Mesenteric fat pad (tissue), 1 donor: ENCODE measurements at places on chromosomes 2 and 18. TPM values are rescaled to one million over a fixed set of nuclear protein-coding genes. Genes with fewer than 3 reads are reported as not detected.
A peak's percentile ranks its signal among the peaks of the same experiment; 100 is the strongest.

- no peak for DNase-seq
Observed at GRCh38 chr2:171524018-171524401, 1.7 kb downstream of the CYBRD1 start.

DNA sequence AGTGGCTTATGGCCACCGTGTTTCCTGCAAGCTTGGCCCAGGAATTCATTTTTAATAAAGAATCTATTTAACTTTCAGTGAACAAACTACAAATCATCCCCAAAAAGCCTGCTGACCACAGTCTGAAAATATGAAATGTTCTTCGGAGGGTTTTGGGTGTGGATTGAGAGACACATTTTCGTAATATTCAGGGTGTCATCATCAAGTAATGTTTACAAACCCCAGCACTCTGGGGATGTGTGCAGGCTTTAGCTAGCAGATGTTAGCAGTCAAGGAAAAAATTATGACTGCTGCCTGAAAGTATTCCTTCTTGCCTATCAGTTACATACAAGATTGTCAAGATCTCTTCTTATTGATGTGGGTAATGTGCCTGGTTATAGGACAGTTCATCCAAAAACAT, 143.9 kb upstream of the FN1 start:
- DNase-seq, result no peak

GRCh38 chr2:201450954-201451291, 335 bp downstream of the TRAK2 start:
- DNase-seq, result no peak

GRCh38 chr2:196448407-196449079, 191.0 kb upstream of the CCDC150 start:
- no peak for DNase-seq

DNA sequence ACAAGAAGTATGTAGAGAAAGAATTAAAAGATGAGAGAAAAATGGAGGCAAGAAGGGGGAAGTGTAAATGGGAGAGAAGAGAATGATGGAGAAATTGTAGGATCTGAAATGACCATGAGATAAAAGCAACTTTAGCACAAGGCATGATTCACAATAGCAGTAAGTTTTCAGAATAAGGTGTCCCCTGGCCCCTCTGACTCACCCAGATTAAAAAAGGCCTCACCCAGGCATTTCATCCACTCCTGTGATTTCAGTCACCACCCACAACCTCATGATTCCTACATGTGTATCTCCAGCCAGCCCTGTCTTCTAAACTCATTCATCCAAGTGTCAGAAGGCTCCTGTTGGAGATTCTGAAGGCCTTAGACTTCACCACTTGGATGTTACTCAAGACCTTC, 56.6 kb downstream of the SP100 start:
- no peak for DNase-seq

GRCh38 chr18:60277855-60278480, 94.6 kb downstream of the MC4R start:
- no peak for DNase-seq

GRCh38 chr18:13377496-13377895, 158.9 kb downstream of the LDLRAD4 start:
- DNase-seq, result no peak

DNA sequence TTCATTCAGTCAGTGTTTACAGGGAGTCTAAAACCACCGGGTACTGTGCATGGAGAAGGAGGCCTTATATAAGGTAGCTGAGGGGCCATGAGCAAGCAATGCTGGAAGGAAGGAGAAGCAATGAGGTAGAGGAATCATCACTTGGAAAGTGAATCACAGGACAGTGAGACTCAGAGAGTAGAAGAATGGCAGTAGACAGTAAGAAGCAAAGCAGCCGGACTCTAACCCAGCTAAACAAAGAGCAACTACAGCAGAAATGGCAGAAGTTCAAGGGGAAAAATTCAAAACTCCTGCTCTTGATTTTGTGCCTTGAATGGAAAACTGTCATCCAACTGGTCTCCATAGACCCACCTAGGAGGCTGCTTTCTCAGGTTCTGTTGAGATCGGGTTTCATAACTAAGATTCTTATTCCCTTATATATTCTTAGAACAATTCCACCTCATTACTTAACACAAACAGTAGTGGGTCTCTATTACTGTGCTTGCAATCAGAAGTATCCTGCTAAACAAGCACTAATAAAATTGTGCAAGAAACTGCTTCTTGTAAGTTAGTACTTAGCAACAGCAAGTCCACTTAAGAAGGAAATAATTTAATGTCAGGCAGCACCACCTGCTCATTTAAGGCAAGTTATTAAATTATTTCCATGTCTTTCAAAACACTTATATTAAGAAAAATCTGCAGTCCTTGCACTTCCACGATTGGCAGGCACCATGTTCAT, 68.0 kb downstream of the RBMS1 start:
- DNase-seq, result no peak

DNA sequence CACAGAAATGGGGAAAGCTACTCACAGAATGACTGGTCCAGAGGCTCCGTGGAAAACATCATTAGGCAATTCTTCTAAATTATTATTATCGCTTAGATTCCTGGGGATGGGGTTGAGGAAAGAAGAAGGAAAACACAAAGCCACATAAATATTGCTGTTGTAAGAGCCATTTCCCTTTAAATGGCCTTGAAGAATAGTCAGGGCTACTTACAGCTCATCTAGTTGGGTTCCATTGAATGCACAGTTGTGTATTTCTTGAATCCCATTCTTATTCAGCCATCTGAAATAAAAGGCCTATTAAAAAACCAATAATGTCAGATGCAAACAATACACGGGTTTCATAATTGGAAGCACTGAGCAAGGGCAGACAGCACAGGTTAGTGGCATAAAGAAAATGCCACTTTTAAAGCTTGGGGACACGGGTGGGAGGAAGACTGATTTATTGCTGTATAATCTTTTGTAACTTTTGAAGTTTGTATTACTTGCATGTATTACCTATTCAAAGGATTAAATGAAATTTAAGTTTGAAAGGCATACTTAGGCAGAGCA, 171.4 kb downstream of the FSHR start:
- no peak for DNase-seq

GRCh38 chr2:3571284-3571683, 3.8 kb upstream of the RPS7 start:
- DNase-seq, result no peak

GRCh38 chr2:41853427-41854191, 194.2 kb upstream of the PKDCC start:
- no peak for DNase-seq

DNA sequence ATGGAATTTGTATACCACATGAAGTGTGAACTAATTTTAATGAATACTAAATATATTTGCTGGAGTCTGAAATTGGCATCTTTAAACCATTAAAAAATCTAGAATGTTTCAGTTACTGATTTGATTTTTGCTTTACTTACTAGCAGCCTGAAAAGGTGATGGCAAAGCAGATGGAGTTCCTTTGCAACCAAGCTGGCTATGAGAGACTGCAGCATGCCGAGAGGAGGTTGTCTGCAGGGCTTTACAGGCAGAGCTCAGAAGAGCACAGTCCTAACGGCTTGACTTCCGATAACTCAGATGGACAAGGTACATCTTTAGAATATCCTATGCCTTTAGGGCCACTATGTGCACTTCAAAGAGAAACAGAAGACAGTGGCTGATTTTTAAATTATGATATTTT, 36.5 kb downstream of the NAB1 start:
- no peak for DNase-seq

DNA sequence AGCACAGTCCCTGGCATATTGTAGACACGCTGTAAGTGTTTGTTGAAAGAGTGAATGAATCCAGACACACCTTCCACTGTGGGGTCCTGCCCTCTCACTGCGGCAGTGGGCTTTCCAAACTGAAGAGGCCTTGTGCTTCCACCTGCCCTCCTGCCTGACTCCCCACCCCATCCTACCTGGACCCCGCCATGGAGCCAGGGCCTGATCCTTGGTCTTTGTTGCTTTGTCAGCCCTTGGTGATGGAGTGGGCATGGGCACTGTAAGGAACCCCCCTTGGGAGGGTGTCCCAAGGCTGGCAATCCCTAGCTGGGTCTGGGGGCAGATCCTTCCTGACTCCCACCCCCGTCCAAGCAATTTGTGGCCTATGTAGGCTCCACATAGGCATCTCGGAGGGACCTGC, 33.1 kb downstream of the KLHL29 start:
- no peak for DNase-seq

GRCh38 chr2:70901227-70902066, 34.3 kb upstream of the ATP6V1B1 start:
- peak; percentile 88 for DNase-seq

GRCh38 chr2:215664847-215665525, 229.1 kb upstream of the FN1 start:
- DNase-seq, result no peak

DNA sequence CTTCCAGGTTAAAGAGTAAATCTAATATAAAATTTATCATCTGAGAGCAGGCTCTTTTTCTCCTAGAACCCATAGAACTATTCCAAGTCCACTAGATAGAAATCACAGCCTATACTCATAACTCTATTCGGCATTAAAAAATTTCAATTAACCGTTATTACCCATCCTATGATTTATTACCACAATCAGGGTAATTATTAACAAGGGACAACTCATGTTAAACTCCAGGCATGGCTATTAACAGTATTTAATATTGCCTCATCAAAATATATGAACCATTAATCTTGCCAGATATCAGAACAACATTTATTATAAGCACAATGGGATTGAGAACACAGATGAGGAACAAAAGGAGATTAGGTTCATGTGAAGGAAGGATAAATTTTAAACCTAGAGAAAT, 136.8 kb upstream of the RIOK3 start:
- DNase-seq, result no peak

GRCh38 chr2:40579247-40579646, 127.4 kb upstream of the SLC8A1 start:
- no peak for DNase-seq

GRCh38 chr2:63700271-63700670, 111.5 kb downstream of the MDH1 start:
- DNase-seq, result no peak

DNA sequence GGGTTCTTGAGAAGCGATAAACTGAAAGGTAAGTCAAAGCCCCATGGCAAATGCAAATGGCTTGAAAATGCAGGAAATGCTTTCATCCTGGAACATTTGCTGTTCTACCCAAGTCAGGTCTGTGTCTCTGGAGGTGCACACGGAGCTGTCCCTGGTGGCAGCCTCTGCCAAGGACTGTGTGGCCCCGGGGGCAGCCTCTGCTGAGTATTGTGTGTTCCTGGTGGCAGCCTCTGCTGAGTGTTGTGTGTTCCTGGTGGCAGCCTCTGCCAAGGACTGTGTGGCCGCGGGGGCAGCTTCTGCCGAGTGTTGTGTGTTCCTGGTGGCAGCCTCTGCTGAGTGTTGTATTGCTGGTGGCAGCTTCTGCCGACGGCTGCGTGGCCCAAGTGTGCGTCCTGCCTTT, 135.6 kb upstream of the ALKAL2 start:
- DNase-seq, result no peak

GRCh38 chr2:29349316-29350030, 234.3 kb downstream of the CLIP4 start:
- no peak for DNase-seq

DNA sequence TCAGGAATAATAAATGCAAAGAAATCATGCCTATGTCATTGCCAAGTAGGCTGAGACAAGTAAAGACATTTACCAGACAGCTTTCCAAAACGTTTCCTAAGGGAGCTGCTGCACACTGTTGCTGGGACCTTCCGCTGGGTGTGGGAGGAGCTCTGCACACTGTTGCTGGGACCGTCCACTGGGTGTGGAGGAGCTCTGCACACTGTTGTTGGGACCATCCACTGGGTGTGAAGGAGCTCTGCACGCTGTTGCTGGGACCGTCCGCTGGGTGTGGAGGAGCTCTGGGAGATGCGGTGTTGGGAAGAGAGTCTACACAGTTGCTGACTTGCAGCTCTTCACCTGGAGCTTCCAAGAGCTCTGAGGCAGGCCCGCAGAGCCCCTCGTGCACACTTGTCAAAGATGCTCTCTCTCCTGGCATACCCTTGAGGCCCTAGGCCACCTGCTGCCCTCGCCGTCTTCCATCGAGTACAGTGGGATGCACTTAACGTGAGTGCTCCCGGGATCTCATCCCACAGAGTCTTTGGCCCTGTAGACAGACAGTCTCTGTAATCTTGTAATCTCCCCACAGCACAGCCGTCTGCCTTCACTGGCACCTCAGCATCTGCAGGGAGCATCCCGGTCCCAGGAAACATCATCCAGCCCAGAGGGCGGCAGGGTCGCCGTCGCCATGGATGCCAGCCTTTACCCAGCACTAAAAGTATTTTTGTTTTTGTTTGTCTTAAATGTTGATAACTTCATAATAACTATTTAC, 51.4 kb downstream of the TRAPPC12 start:
- peak; percentile 81 for DNase-seq

DNA sequence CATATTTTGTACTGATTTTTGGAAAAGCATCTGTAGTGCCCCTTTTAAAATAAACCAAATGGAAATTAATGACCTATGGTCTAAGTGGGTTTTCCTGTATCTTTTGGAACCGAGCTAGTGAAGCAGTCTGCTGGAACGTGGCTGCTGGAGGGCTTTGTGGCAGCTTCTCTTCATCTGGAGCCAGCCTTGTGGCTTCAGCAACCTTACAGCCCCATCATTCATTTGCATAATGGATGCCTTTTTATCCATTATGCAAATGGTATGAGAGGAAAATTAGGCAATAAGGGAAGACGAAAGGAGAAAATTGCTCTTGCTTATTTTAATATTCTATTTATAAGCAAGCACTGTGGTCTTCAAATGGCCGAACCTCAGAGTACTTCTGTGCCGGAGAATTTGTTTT, 421.0 kb downstream of the PARD3B start:
- no peak for DNase-seq

DNA sequence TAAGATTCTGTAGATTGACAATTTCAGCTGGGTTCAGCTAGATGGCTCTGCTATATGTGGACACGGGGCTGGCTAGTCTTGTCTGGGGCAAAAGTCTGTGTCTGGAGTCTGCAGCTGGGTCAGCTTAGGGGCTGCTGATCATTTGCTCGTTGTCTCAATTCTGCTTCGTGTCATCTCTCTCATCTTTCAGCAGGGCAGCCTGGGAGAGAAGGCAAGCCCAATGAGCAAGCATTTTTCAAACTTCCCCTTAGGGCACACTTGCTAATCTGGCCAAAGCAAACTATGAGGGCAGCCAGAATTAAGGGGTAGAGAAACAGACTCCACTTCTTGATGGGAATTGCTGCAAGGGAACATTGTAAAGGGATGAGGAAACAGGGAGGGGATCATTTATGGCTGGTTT, 462.6 kb downstream of the SLC4A3 start:
- DNase-seq, result no peak

GRCh38 chr2:137888845-137889244, 75.4 kb upstream of the HNMT start:
- DNase-seq, result no peak

- no peak for DNase-seq
Observed at GRCh38 chr2:234512884-234513669, 16.2 kb upstream of the ARL4C start.

GRCh38 chr2:157785866-157786662, 90.1 kb downstream of the ACVR1 start:
- DNase-seq, result no peak

GRCh38 chr2:174593574-174594203, 3.9 kb downstream of the WIPF1 start:
- DNase-seq, result no peak

GRCh38 chr2:120464448-120464931, 118.6 kb downstream of the INHBB start:
- DNase-seq, result no peak

The LYG2 gene
- total RNA-seq, result not detected

The KYNU gene
- 12.0 TPM for total RNA-seq

The TCF23 gene
- 0.48 TPM for total RNA-seq

The DES gene
- 62.5 TPM for total RNA-seq

The NTSR2 gene
- not detected for total RNA-seq

The PLCD4 gene
- total RNA-seq, result 1.0 TPM

The MROH2A gene
- not detected for total RNA-seq

The C2orf80 gene
- not detected for total RNA-seq

The RRM2 gene
- 0.22 TPM for total RNA-seq

The NOL4 gene
- not detected for total RNA-seq

The UGT1A7 gene
- 0.80 TPM for total RNA-seq

The CAPN13 gene
- total RNA-seq, result not detected

The PSD4 gene
- total RNA-seq, result 13.2 TPM
